GM19239 (cell line): ENCODE measurements at places on chromosomes 1 and 21.
A peak's percentile ranks its signal among the peaks of the same experiment; 100 is the strongest.

DNA sequence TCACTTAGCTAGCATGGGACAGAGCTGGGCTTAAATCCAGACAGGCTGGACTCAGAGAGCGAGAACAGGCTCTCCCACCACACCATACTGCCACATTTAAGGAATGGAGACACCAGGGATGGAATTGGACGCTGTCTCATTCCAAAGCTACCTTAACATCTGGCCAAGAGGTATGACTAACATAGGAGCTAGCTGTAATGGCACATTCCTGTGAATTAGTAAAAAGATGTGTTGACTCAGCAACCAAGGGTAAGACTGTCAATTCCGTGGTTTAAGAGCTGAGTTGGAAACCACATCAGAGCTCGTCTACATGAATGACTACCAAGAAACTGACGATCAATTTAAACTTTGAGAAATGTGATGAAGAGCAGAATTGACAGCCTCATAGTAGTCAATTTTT is 8.3 kb upstream of the TNFRSF9 start:
- DNase-seq: no peak

- no peak for DNase-seq
Observed at GRCh38 chr21:43995521-43996105, 16.5 kb upstream of the TRAPPC10 start.

- DNase-seq: no peak
Observed at GRCh38 chr1:35887508-35887907, 4.5 kb downstream of the AGO1 start.

- DNase-seq: no peak
Observed at GRCh38 chr1:6450943-6451373, 15.0 kb downstream of the TNFRSF25 start.

DNA sequence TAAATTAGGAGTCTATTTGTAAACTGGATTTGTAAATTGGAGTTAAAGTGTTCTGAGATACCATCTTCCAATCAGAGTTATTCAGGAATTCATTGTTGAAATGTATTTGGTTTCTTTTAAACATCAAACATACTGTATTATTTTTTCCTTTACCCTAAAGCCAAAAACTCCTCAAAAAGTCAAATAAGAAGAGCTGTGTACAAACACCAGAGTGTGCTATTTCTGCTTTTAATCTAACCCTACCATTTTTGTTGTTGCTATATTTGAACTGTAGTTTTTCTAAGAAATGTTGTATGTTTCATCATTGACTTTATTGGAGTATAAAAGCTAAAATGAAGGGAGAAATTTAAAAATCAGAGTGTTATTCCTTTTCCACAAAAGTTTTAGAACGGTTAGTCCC is 35.8 kb downstream of the SLC30A7 start:
- no peak for DNase-seq

- no peak for DNase-seq
Observed at GRCh38 chr1:188937965-188938551, 1539.6 kb downstream of the BRINP3 start.

DNA sequence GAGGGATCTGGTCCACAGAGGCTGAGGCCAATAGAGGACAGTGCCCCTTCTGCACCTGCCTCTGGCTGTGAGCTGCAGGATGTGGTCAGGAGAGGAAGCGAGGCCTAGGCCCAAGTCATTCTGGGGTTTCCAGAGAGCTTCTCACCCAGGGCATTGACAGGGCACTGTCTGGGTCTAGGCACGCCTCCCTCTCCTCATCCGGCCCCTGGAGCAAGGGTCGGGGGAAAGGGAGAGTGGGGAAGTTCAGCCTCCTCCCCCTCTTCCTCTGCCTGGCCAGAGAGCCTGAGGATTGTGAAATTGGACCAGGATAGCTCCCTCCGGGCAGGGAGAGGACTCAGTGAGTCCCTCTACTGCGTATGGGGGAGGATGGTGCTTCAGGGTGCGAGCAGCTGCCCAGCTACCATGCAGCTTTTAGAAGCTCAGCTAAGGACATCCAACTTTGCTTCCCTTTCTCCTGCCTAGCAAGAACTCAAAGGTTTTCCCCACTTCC is 6.3 kb upstream of the INAVA start:
- DNase-seq: peak; percentile 90

DNA sequence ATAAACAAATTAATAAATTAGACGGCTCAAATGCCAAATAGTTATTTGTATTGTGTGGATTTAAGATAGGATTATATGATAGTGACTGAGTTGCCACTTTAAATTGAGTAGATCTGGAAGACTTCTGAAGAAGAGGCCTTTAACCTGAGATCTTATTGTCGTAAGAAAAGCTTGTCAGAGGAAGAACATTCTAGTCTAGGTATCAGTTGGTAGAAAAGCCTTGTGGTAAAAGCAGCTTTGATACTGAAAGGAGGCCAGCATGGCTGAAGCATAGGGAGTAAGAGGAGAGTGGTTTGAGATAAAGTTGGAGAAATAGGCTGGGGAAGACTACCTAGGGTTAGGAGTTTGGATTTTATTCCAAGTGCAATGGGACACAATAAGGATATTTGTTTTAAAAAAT is 29.1 kb downstream of the SLC30A7 start:
- no peak for DNase-seq

DNA sequence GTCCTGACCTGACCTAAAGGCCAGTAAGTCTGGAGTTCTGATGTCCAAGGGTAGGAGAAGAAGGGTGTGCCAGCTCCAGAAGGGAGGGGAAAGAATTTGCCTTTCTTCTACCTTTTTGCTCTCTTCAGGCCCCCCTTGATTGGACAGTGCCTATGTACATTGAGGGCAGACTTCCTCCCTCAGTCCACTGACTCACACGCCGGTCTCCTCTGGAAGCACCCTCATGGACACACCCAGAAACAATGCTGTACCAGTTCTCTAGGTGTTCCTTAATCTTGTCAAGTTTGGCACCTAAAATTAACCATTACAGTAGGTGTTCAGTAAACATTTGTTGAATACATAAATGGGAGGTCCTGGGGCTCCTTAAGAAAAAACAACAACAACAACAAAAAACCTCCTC is 51.0 kb upstream of the POU2F1 start:
- no peak for DNase-seq

DNA sequence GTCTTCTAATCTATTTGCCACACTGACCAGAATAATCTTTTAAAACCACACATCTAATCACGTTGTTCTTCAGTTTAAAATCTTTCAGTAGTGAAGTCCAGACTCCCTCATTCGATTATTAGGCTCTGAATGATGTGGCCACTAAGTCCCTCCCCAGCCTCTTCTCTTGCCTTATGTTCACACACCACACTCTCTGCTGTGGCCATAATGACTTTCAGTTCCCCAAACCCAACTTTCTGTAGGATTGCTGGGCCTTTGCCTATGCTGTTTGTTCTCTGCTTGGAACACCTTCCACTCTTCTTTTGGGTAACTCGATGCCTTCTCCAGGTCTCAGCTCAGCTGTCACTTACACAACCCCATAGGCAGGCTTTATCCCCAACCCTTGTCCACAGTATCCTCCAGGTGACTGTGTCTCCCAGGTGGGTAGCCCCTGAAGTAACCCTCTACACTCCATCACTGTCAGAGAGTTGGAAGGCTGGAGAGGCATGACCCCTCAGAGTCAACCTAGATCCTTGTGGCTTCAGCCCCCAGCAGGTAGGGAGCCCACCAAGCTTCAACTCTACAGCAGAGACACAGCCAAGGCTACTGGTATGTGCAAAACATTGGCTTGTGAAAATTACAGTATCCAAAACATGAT is 8.4 kb upstream of the SLC37A1 start:
- DNase-seq: peak; percentile 54
